Psoas muscle (tissue), 8 donors: ENCODE measurements at places on chromosomes 4 and X.
A peak's percentile ranks its signal among the peaks of the same experiment; 100 is the strongest.

GRCh38 chr4:94887027-94887426, 129.3 kb downstream of the BMPR1B start:
- no peak for DNase-seq

DNA sequence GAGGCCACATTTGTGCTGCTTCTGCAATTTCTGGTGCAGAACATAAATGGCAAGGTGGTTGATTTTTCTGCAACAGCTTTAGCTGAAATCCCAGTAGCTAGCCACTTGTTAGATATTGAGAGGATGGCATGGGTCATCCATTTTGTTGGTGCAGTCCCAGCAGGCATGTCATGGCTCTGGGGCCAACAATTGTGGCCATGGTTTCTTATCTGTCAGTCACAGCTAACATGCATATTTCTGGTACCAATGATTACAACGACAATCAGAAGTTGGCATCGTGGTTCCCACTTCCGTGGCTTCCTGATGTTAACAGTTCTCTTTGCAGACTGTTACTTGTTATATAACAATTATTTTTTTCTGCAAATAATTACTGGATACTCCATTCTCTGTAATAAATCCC, 42.8 kb upstream of the PRKG2 start:
- DNase-seq, result no peak

- DNase-seq, result no peak
Observed at GRCh38 chr4:89665662-89666061, 171.3 kb downstream of the SNCA start.

DNA sequence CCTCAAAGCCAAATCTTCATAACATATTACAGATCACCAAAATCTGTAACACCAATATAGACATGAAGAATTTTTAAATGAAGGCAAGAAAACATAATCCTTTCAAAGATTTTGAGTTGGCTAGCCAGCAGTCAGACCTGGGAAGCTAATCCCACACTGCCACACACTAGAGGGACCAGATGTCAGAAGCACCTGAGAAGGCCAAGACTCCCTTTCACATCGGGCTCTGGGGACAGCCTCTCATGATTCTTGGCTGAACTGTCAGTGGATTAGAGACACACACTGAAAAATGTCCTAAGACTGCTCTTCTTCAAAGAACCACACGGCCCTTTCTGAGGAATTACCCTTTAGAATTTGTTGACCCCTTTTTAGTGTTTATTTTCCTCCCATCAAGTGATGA, 28.2 kb upstream of the SPATA4 start:
- no peak for DNase-seq

DNA sequence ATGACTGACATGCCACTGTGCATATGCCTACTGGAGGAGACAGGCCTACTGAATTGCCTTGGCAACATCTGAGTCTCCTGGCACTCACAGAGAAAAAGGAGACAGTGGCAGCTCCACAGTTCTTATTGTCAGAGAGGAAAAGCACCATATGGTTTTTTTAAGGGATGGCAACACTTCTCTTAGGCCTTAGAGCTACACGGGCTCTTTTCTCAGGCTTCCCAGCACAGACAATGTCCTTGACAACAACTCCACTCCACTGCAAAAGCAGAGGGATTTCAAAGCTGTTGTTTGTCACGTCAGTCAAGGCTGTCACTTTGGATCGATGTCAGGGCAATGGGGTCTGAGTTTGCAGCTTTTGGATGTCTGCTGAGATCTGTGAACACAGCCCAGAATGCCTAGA, 4.7 kb upstream of the CLCN4 start:
- no peak for DNase-seq

GRCh38 chr4:140151699-140152012, 2.3 kb downstream of the MAML3 start:
- peak; percentile 68 for DNase-seq

GRCh38 chrX:13177921-13178566, 133.6 kb upstream of the FAM9C start:
- DNase-seq, result no peak

DNA sequence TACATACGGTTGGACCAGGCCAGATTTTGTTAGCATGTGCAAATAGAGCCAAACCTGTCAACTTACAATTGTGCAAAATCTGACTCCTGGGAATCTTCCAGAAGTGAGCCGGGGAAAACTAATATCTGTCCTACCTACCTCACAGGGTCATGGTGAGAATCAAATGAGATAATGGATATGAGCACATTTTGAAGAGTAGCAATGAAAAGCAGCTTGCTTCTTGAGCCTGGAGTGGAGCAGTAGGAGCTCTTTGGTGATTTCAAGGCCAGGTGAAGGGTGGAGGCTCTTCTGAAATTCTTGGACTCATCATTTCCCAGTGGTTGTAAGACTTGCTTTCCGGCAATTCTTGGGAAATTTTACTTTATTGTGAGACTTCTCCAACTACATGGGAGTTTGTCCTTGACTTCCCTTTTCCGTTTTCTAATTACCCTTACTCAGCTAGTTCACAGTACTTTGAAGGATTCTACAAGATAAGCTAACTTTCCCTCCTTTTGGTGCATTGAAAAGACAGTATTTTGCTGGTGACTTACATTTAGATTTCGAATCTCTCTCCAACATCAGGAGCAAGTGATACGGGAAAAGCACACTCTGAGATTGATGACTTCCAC, 12.2 kb downstream of the PLAC1 start:
- DNase-seq, result no peak

DNA sequence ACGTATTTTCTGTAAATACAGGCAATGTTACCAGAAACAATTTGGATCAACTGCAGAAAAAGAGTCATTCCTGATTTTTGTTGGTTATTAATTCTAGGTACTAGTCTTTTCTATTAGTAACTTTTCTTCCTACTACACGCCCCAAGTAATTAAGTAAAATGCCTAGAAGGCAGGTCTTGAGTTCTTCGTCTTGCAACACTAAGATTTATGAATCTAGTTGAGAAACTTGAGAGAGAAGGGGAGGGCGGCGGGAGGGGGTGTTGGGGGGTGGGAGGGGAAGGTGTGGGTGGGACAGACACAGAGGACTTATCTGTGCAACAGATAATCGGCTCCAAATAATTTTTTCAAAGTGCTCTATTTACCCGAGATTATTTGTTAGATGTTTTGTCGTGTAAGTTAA, 3.0 kb downstream of the RAP2C start:
- no peak for DNase-seq

GRCh38 chr4:52576326-52576725, 82.8 kb downstream of the USP46 start:
- DNase-seq, result no peak

DNA sequence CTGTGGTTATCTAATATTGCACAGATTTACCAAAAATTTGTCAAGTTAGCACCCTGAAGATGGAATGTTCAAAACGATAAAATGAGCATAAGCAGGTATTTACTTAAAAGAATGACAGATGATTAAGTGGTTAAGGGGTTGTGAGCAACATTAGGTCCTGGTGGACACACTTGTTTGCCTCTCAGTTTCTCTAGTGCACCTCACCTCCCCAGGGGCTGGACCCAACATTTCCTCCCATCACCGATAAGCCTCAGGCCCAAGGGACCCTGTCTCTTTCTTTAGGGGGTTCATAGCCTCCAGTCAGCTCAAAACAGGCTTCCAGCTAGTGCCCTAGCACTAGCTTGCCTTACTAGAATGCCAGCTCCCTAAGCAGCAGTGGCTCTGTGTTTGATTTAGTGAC, 88.0 kb downstream of the ATP11C start:
- DNase-seq, result no peak

DNA sequence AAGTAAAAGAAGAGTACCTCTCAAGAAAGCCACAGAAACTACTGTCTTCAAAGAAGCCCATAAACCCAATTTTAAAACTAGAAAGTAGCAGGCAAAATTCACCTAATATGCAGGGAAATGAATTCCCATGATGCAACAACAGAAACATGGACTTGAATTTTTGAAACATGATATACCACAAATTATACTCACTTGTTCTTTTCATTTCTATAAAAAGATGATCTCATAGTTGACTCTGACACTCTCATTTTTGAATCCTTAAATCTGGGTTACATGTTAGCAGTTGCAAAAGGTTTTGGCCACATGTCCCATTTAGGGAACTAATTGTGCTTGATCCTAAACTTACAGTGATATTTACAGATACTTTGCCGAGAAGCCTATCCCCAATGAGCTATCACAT, 1130.8 kb downstream of the FAT4 start:
- DNase-seq, result no peak

- no peak for DNase-seq
Observed at GRCh38 chr4:150495550-150495949, 86.4 kb upstream of the MAB21L2 start.

- no peak for DNase-seq
Observed at GRCh38 chr4:139191373-139191772, 14.4 kb upstream of the ELF2 start.

GRCh38 chr4:164997941-164998340, 20.5 kb upstream of the TRIM61 start:
- no peak for DNase-seq

DNA sequence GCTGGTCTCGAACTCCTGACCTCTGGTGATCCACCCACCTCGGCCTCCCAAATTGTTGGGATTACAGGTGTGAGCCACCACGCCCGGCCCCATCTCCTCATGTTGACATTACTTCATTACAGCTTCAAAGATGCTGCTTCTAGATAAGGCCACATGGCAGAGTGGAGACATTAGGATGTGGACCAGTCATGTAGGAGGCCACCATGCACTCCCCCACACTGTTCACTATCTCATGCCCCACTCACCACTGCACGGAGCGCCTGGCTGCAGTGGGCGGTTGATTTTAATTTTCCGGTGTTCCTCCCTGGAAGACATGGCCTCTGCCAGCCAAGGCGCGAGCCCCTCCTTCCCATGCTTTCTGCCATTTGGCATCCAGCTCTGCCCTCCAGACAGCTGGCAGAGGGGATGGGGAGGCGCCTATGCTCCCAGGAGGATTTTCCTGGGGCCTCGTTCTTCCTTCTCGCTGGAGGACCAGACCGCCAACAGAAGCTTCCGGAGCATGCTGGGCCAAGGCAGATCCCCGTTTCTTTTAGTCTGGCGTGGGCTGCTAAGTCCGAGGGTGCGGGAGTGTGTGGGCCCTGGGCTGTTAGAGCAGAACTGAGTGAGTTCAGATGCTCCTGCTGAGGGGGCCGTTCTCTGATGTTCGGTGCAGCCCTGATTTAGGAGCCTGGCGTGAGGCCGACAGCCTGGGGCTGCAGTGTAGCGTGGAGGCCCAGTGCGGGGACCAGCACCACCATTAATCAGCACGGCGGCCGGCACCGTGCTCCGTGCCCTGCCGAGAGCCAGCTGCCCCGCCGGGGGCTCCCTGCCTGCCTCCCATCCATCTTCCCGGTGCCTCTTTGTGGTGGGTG, 93.1 kb downstream of the SORCS2 start:
- no peak for DNase-seq

DNA sequence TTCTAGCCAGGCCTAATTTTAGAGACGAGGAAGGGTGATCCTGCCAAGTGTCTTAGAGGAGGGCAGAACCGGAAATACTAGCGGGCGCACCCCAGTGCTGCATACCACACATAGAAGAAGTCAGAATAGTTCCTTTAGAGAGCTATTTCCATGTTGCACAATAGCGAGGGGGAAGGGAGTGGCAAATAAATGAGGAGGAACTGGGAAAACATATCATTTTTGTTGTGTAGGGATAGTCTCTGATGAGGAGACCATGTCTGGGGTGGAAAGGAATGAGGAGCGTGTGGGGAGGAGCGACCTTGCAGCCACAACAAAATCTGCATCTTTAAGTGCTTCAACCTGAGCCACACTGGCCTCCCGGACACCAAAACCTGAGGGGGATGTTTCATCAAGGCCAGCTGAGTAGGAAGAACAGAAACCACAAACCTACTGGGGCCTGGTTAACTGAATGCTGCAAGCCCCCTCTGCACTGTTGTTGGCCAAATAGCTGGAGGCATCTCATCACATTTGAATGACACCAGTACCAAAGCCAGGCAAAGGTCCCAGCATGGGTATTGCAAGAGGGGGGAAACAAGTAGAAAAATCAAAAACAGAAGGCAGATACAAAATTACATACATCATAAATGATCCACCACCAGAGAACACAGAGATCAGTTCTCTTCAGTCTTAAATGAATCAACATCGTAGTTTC, 26.7 kb upstream of the C1QTNF7 start:
- DNase-seq, result peak; percentile 62

DNA sequence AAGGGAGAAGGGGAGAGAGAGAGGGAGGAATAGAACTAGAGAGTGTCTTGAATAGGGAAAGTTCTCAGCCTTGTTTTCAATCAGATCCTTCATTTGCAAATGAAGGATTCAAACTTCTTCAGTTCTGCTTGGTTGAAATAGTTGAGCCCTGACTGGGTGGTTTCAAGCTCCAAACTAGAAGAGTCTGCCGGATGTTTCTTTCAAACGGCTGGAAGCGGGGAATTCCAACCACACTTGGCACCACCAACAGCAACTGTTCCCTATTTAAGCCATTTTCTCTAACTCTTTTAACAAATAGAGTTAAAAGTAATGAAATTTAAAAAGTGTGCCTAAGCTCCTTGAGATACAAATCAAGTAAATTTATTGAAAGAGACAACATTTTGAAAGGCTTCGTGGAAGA, 67.5 kb upstream of the DDX60 start:
- DNase-seq, result no peak

- no peak for DNase-seq
Observed at GRCh38 chr4:64417974-64418373, 8.7 kb upstream of the TECRL start.

- DNase-seq, result peak; percentile 37
Observed at GRCh38 chrX:54807524-54808108, at the start of gene MAGED2. TSS of gene MAGED2 (plus strand) at chrX:54807745. CDS start at chrX:54809332, 1,587 bp downstream.

GRCh38 chr4:165328708-165329107, 1.2 kb downstream of the MSMO1 start:
- no peak for DNase-seq

- DNase-seq, result no peak
Observed at GRCh38 chr4:58313444-58313843, 1203.3 kb upstream of the IGFBP7 start.

- no peak for DNase-seq
Observed at GRCh38 chr4:80142394-80143306, 54.7 kb upstream of the PRDM8 start.

GRCh38 chr4:28254003-28254402, 1393.4 kb downstream of the STIM2 start:
- DNase-seq, result no peak

GRCh38 chr4:121788896-121789295, 12.2 kb upstream of the EXOSC9 start:
- DNase-seq, result no peak

DNA sequence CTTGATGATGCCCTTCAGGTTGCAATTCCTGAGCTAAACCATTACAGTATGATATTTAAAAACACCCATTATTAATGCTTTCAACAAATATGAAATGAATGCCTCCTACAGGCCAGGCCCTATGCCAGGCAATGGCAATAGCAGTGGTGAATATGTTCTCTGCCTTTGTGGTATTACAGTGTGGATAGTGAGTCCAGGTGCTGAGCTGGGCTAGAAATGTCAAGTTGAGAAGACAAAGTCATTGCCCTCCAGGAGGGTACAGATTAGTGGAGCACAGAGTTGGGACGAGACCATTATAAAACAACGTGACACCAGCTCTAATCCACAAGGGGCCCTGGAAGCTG, 81.9 kb downstream of the RBM47 start:
- no peak for DNase-seq
